ENCODE measurements at places on chromosomes 5 and 9. TPM values are rescaled to one million over a fixed set of nuclear protein-coding genes. Genes with fewer than 3 reads are reported as not detected.

The PCDHGA8 gene
- polyA plus RNA-seq, result not detected

The PDZD2 gene
- polyA plus RNA-seq, result 1.7 TPM

The DCTN4 gene
- polyA plus RNA-seq, result 11.5 TPM

The LCN1 gene
- polyA plus RNA-seq, result not detected

The ANKRD34B gene
- polyA plus RNA-seq, result not detected

The PSD2 gene
- 0.08 TPM for polyA plus RNA-seq

The PLAA gene
- 20.2 TPM for polyA plus RNA-seq

The LCN9 gene
- polyA plus RNA-seq, result not detected

The FCN2 gene
- polyA plus RNA-seq, result not detected

The SLC2A6 gene
- 4.0 TPM for polyA plus RNA-seq

DNA sequence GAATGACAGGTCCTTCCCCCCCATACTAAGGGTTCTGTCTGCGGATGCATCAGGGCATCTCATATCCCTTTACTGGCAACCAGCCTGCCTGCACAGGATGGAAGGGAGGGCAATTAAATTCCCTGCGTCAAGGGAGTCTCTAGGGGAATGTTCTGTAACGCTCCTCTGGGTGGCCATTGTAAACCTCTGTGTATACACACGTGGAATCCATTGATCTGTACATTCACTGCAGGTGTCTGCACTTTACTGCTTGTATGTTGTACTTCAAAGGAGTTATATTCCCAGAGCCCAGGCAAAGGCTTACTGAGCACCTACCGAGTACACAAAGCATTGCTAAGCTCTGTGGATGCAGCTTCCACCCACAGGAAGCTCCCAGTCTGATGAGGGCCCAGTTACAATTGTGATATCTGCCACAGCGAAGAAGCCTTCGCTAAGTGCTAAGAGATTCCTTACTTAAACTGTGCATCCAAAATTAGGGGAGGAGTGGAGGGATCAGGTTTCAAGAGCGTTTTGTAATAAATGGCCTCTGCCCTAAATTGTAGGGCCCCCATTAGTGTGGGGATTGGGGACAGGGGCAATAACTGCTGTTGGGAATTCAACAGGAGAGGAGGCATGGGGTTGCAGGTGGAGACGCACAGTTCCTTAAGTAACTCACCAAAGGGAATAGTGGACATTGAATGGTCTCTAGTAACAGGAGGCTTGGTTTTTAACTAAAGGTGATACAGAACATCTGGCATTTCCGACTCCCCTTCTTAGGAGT, 1.5 kb upstream of the RETREG1 start:
- H3K27me3 ChIP-seq, result no peaks in the 10 kb centered on the region
- no peak overlapping the region for H3K4me3 ChIP-seq
- peaks cover 16% of the 10 kb centered on the region for H3K4me1 ChIP-seq
- DNase-seq, result no peak

DNA sequence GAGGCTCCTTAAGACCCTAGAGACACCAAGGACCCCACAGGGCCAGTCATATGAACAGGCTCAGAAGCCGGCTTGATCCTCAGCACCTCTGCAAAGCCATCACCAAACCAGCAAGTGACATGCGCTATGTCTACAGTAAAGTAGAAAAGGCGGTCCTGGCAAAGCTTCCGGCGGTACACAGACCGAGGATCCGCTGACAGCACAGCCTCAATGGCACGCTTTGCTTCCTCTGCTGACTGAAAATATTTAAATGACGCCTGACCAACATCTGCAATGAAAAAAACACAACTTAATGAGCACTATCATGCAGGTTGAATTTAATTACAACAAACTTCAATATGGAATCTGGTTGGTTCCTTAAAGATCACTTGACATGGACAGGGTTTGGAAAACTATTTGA, 17.6 kb downstream of the TRMO start:
- DNase-seq, result peak; percentile 56
- H3K27me3 ChIP-seq, result no peaks in the 10 kb centered on the region
- peaks cover 3% of the 10 kb centered on the region for H3K36me3 ChIP-seq
- H3K27ac ChIP-seq, result peak overlapping the region; percentile 96
- H3K4me1 ChIP-seq, result peaks cover 90% of the 10 kb centered on the region

GRCh38 chr5:59034498-59035186, 451.8 kb downstream of the RAB3C start:
- DNase-seq, result peak; percentile 61
- no peaks in the 10 kb centered on the region for H3K27me3 ChIP-seq
- peak overlapping the region; percentile 99 for H3K4me3 ChIP-seq

GRCh38 chr9:134185536-134186011, 21.2 kb upstream of the RNU6ATAC start:
- peak; percentile 31 for DNase-seq
- H3K36me3 ChIP-seq, result no peaks in the 10 kb centered on the region
- peak overlapping the region; percentile 87 for H3K27ac ChIP-seq
- H3K27me3 ChIP-seq, result no peaks in the 10 kb centered on the region

DNA sequence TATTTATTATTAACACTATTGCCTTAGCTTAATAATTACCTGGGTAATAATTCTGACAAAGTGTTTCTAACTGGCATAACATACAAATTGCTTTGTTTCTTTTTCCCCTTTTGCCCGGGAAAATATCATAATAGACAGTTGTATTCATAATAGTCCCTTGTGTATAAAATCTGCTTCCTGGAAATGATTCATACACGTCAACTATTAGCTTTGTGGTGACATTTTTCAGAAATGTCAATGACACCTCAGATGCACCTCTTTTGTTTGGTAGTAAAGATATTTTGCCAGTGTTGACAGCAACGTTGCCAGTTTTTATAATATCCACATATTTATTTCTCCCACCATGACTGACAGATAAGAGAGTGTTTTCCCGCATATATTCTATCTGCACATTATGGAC, 73.0 kb downstream of the RASEF start:
- H3K36me3 ChIP-seq, result no peaks in the 10 kb centered on the region
- no peaks in the 10 kb centered on the region for H3K4me1 ChIP-seq
- no peak for DNase-seq
- H3K27ac ChIP-seq, result no peak overlapping the region
- no peaks in the 10 kb centered on the region for H3K27me3 ChIP-seq

GRCh38 chr9:136802321-136802720, 5.4 kb upstream of the RABL6 start:
- DNase-seq, result no peak
- H3K4me3 ChIP-seq, result no peak overlapping the region
- H3K4me1 ChIP-seq, result peaks cover 47% of the 10 kb centered on the region

DNA sequence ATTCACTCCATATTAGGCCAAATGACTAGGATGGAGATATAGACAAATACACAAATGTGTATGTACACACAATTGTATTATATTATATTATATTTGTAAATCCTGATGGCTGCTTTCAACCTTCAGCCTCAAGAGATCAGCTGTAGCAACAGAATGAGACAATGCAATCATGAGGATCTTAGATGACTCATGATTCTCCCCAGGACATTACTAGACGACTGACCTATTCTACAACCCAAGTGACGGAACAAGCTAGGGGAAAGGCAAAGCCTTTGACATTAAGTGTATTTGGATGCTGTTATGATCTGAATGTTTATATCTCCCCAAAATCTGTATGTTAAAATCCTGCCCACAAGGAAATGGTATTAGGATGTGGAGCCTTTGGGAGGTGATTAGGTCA, 66.5 kb downstream of the COX7C start:
- no peak overlapping the region for H3K4me3 ChIP-seq
- no peak overlapping the region for H3K27ac ChIP-seq
- no peaks in the 10 kb centered on the region for H3K27me3 ChIP-seq

- DNase-seq, result no peak
- H3K4me1 ChIP-seq, result no peaks in the 10 kb centered on the region
- H3K27me3 ChIP-seq, result peaks cover 7% of the 10 kb centered on the region
- no peaks in the 10 kb centered on the region for H3K36me3 ChIP-seq
- H3K4me3 ChIP-seq, result no peak overlapping the region
- no peak overlapping the region for H3K27ac ChIP-seq
Measured at GRCh38 chr9:80144406-80144805, 572.6 kb downstream of the TLE4 start.

DNA sequence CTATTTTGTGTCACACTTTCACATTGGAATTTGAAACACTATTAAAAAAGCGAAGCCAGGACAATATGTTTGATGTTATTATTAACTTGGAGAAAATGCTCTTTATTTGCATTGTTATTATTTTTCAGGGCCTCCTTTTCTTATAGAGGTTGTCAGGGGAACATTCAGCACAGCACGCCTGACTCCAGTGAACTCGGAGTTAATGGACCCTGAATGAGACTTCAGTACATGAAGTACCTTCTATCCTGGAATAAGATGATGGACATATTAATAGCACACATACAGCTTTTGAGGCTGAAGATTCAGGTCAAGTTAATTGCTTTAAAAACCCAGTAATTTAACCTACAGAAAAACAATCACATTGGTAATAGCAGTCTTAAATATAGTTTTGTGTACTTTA, 652.9 kb downstream of the SEMA5A start:
- DNase-seq, result no peak
- no peaks in the 10 kb centered on the region for H3K36me3 ChIP-seq
- no peak overlapping the region for H3K27ac ChIP-seq
- no peak overlapping the region for H3K4me3 ChIP-seq
- H3K27me3 ChIP-seq, result no peaks in the 10 kb centered on the region
- no peaks in the 10 kb centered on the region for H3K4me1 ChIP-seq

DNA sequence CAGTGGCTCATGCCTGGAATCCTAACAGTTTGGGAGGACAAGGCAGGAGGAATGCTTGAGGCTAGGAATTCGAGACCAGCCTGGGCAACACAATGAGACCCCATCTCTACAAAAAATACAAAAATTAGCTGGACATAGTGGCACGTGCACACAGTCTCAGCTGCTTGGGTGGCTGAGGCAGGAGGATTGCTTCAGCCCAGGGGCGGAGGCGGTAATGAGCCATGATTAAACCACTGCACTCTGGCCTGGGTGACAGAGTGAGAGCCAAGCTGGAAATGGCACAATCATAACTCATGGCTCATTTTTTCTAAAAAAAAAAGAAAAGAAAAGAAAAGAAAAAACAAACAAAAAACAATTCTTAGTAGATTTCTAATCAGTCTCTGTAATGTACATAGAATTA, 446.2 kb downstream of the ELAVL2 start:
- no peaks in the 10 kb centered on the region for H3K4me1 ChIP-seq
- H3K27me3 ChIP-seq, result no peaks in the 10 kb centered on the region
- H3K4me3 ChIP-seq, result no peak overlapping the region

Measured in naive thymus-derived CD8-positive, alpha-beta T cell (primary cell).